ENCODE measurements at places on chromosomes 12 and 14.
A peak's percentile ranks its signal among the peaks of the same experiment; 100 is the strongest.

DNA sequence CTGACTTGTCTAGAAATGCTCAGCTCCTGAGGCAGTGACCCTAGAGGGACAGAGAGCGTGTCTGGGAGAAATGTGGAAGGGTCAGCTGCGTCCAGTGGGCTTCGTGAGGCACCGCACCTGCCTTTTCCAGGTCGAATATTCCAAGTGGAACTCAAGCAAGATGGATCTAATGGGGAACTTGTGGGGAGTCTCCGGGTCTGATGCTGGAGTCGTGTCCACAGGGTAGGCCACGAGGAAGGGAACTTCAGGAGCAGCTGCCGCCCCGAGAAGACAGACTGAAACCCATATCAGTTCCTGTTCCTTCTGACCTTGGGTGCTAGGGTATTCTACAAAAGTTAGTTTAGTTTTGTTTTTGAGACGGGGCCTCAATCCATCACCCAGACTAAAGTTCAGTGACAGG lies 67.5 kb downstream of the TNFAIP2 start:
- DNase-seq = no peak

DNA sequence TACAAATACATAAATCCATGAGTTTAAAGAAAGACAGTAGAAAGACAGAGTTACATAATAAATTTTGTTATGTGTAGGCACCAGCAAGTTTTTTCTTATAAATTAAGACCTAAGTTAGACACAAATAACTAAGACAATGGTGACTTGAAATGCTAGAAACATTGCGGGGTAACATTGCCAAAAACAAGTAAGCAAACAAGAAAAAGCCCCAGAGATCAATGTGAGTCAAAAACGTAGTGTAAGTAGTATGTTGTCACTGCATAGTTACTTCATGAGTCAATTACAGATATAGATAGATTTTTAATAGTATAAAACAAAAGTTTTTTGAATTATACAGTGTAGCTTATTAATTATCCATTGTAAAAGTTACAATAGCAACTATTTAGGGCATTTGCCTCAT lies 83.4 kb downstream of the CNTN1 start:
- no peak for DNase-seq

- DNase-seq = no peak
These were observed 179.6 kb downstream of the TMEM117 start for GRCh38 chr12:44015333-44015941.

DNA sequence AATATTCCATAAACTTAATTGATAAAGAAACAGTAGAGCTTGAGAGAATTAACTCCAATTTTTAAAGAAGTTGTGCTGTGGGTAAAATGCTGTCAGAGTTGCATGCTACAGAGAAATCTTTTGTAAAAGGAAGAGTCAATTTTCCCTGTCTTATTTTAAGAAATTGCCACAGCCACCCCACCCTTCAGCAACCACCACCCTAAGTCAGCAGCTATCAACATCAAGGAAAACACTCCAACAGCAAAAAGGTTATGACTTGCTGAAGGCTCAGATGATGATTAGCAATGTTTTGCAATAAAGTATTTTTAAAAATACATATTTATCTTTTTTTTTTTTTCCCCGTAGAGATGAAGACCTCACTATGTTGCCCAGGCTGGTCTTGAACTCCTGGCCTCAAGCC lies 6.5 kb upstream of the DRAM1 start:
- no peak for DNase-seq

DNA sequence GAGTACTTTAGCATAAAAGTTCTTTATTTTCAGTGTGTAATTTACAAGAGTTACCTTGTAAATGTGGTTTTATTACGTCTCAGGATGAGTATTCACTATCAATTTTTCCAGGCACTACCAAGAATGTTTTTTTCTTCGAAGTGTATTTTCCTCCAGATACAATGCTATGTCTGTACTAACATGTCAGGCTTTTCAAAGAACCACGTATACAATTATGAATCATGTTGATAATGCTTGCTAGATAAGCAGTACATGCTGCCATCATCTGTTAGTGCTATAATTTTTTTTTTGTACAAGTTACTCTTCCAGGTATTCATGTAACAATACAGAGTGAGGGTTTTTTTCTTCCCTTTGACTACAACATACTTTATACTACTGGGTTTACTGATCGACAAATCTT lies 5.6 kb upstream of the KANSL2 start:
- DNase-seq = no peak

- no peak for DNase-seq
These were observed 49.8 kb downstream of the SLC6A12 start for GRCh38 chr12:164207-164606.

GRCh38 chr12:103505371-103506236 lies 9.8 kb upstream of the C12orf42 start:
- DNase-seq = no peak

DNA sequence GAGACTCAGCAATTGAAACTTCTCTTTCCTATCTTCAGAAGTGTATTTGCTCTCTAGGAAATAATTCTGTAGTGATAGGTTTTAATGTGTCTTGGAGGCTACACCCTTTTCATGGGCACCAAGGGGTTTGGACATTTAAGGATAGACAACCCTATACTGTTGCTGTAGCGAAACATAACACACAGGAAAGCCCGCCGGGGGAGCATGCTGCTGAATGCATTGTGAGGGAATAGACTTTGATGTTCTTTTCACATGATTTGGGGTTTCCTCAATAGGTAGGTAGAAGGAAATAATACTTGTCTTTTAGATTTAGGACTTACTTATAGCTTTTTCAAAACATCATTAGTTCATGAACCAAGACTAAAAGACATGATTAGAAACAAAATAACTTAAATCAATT lies 97.0 kb downstream of the PELI2 start:
- DNase-seq = no peak

DNA sequence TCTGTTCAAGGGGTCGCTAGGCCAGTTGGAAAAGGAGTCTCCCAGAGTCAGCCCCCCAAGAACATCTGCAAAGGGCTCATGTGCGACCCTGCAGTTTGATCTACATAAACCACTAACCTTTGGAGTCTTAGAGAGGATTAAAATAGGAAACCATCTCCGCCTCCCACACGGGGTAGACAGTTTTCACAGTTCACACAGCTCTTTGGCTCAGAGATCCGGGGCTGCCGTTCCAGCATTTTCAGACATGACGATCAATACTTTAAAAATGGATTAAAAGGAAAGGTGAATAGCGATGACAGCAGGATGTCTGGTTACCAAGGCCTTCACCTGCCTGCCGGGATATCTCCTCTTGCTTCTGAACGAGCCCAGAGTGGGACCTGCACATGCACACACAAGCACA lies 59.8 kb upstream of the BCL11B start:
- DNase-seq = no peak

DNA sequence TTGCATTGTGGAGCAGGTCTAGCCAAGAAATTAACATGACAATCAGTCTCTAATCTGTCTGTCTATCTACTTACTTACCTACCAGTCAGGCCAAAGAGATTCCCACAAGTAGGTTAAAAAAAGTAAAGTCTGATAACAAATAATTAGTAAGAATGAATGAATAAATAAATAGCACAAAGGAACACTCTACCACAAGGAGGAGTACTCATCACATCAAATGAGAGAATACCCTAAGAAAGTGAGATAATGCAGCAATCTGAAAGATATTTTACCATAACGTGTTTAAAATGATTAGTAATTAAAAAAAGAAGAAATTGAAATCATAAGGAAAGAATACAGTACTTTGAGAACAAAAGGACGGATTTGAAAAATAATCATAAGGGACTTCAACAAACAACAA lies 187.2 kb downstream of the SYNE2 start:
- DNase-seq = no peak

- DNase-seq = no peak
These were observed 17.3 kb downstream of the GPRC5A start for GRCh38 chr12:12908711-12909110.

GRCh38 chr14:53956427-53957201 lies at the start of gene BMP4:
Gene BMP4, minus strand, starts transcription at chr14:53956825. Its CDS starts 4,603 bp downstream, at chr14:53952222.
- DNase-seq = peak; percentile 66

GRCh38 chr14:104528496-104528895 lies 51.1 kb upstream of the C14orf180 start:
- no peak for DNase-seq

DNA sequence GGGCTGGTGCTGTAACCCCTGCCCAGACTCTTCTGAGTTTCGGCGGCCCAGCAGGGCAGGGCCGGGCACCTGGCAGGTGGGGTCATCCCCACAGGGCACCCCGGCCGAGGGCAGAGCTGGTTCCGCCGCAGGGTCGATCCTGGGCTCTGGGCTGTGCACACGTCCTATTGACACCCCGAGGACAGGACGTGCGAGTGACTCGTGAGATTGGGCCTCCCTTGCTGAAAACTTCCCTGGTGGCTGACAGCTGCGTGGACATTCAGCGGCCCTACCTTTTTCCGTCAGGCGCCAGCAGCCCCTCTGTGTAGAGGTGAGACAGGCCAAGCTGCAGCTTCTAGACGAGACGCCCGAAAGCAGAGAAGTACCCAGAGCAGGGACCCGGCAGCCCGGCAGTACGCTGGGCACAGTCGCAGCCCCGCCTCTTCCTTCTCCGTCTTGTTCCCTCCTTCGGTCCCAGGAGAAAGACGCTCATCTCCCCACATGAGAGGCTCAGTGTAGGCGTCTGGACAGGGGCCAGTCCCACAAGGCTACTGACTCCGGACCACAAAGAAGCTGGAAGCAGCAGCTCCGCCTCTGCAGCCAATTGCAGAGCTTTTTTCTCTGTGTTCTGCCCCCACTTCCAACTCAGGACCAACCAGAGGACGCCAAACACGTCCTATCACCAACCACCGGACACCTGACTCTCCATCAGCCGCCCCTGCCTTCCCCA lies at the start of gene LRCOL1:
Gene LRCOL1 (minus strand): TSS at position 532 of the 709 bp plus-strand sequence. CDS start 4,331 bp downstream, outside the sequence.
- no peak for DNase-seq

DNA sequence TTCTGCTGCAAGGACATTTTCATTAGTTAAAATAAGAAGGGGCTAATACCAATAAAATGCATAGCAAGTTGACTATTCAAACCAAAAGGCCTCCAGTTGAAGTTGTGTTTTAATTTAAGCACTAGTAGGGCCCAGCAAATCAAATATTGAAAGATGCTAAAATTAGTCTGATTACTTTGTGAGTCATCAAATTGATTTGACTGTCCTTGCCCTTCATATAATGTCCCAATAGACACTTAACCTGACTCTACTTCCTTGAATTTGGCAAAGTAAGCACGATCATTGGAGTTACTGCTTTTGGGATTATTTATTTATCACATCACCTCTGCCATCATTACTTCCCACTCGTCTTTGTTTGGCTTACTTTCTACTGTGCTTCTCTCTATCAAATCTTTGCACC lies 798.5 kb downstream of the DIO2 start:
- no peak for DNase-seq

- no peak for DNase-seq
These were observed 17.0 kb downstream of the SSPN start for GRCh38 chr12:26212396-26212795.

GRCh38 chr12:4311776-4312175 lies 9.2 kb upstream of the TIGAR start:
- no peak for DNase-seq

DNA sequence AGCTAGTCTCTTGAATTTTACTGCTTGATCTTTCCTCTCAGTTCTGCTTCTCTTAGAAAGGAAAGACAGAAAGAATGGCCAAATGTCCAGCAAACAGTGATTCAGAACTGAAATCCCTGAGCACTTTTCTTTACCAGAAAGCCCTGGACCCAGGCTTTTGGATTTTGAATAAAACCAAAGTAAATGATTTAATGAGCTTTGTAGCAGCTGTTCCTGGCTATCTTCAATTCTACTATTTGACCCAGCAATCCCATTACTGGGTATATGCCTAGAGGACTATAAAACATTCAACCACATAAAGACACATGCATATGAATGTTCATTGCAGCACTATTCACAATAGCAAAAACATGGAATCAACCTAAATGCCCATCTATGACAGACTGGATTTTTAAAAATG lies 187.2 kb downstream of the PRKD1 start:
- no peak for DNase-seq

DNA sequence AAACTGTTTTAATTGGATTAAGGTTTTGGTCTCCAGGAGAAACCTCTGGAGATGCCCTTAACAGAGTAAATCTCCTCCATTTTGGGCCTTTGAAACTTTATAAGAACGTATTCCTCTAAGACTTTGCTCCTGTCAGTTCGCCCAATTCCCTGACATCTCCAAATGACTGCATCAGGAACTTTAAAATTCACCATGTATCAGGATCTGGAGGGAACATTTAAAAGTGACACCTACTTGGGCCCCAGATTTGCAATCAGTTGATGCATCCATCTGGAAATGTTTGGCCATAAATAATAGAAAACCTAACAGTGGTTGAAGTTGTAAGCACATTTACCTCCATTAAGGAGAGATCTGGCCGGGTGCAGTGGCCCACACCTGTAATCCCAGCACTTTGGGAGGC lies 144.1 kb upstream of the WSCD2 start:
- no peak for DNase-seq

DNA sequence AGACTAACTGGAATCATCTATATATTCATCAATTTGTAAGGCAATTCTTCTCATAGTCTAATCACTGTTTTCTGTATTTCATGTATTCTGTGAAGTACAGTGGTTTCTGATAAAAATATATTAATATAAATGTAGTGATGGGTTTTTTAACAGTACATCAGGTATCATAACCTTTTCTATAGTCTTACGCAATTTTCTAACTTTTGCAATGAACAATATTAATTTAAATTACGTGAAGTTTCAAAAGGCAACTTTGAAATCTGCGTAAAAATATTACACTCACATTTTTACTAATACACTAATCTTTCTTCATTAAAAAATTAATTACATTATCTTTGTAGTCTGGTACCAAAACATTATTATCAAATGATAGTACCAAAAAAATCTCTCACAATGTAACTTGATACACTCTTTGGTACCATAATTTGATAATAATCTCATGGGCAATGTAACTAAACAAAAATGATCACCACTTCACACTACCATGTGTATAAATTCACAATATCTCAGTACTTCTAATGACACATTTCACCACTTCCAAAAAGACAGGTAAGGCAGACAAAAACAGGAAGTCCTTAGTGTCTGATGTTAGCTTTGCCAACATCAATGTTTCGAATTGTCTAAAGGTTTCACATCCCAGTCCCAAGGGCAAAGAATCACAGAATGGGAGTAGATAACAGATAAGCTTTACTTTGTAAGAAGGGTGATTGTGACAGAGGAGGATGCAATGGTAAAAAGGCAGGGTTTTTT lies 8.7 kb downstream of the DNAI7 start:
- DNase-seq = no peak

Data from mesothelial cell of epicardium (in vitro differentiated cells).